ENCODE measurements at places on chromosomes 7 and 10.

DNA sequence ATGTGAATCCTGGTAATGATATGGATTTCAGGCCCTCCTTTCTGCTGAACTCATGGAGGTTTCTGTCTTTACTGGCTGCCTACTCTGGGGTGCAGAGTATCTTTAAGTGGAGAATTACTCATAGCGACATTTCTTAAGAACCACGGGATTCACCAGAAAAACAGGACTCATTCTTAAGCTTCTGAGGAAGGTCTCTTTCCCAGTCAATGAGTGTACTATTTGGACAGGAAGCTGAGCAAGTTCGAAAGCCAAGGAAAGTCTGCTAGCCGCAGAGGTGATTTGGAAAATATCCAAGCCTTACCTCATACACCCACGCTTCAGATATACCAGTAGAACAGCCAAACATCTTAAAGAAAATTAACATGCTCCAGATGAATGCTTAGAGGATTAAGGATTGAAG is 377.6 kb upstream of the MYO3A start:
- no peak for DNase-seq

DNA sequence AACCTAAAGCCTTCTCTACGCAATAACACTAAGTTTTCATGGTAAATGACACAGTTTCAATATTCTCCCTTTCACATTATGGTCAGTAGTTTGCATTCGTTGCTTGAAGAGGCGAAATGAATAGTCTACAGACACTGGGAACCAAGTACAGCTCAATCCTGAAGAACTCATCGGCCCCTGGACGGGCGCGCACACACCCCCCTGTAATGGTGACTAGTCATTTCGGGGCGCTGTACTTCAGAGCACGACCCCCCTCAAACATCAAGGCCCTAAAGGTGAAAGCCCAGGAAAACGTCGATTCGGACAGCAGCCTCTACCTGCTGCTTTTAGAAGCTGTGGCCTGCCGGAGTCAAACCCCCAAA is 1.0 kb downstream of the NT5C2 start:
- DNase-seq, result no peak

GRCh38 chr10:124742413-124743190 is 1.6 kb downstream of the FAM53B start:
- DNase-seq, result no peak

- DNase-seq, result no peak
Measured at GRCh38 chr7:36690041-36690440, 34.3 kb downstream of the AOAH start.

DNA sequence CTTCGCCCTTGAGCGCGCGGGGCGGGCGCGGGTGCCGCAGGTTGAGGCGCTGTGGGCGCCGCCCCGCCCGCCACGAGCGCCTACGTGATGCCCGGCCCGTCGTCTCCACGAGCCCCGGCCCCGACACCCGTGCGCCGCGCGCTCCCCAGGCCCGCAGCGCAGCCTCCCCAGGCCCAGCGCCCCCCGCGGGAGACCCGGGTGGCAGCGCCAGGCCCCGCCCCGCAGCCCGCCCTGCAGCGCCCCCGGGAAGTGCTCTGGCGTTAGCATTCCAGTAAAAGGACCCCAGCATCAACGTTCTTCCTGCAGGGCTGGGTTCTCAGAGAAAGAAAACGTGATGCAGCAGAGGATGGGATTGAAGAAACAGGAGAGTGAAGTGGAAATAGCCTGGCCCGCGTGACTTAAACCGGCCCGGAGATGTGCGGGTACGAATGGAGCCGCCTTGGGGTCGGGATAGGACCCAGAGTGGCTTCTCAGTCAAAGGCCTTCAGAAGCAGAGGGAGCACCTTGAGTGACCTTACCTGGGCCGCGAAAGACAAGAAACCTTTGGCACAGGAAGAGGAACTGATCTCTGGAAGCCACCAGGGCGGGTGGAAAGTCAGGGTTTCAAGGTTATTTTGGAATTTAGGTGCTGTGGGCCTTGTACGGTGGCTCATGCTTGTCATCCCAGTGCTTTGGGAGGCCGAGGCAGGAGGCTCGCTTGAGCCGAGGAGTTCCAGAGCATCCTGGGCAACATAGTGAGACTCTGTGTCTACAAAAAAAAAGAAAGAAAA is 1.8 kb downstream of the PFKP start:
- no peak for DNase-seq

DNA sequence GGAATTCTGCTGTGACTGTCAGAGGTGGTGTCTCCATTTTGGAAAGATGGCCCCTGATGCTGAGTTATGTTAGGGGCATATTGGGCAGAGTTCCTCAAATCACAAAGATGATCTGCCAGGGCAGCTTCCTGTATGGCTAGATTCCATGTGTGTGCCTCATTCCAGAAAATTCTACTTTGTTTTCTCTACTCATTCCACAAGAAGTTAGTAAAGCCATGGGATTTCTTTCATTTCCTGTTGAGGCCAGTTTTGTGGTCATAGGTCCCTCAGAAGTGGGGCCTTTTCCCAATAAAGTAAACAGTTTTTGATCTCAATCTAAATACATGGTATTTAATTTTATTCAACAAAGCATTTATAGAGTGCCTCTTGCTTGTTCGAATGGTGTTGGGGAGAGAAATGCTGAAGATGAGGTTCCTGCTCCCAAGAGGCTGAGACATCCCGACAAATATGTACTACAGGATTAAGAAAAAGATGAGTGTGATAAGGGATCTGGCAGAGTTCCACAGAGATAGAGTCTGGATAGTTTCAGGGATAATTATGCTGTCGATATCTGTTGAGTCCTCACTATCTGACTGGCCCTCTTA is 33.0 kb downstream of the MINDY4 start:
- DNase-seq, result no peak

DNA sequence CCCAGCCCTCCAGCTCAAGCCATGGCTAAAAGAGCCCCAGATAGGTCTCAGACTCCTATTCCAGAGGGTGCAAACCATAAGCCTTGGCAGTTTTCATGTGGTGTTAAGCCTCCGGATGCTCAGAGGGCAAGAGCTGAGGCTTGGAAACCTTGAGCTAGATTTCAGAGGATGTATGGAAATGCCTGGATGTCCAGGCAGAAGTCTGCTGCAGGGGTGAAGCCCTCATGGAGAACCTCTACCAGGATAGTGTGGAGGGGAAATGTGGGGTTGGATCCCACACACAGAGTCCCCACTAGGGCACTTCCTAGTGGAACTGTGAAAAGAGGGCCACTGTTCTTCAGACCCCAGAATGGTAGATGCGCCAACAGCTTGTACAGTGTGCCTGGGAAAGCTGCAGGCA is 13.2 kb upstream of the HPSE2 start:
- DNase-seq, result no peak

GRCh38 chr10:88499569-88500470 is 83.3 kb downstream of the RNLS start:
- DNase-seq, result no peak

- no peak for DNase-seq
Measured at GRCh38 chr7:2611922-2612321, 19.9 kb upstream of the TTYH3 start.

- no peak for DNase-seq
Measured at GRCh38 chr10:36097696-36098095, 455.6 kb upstream of the FZD8 start.

GRCh38 chr7:91239772-91240171 is 24.5 kb upstream of the FZD1 start:
- DNase-seq, result no peak

DNA sequence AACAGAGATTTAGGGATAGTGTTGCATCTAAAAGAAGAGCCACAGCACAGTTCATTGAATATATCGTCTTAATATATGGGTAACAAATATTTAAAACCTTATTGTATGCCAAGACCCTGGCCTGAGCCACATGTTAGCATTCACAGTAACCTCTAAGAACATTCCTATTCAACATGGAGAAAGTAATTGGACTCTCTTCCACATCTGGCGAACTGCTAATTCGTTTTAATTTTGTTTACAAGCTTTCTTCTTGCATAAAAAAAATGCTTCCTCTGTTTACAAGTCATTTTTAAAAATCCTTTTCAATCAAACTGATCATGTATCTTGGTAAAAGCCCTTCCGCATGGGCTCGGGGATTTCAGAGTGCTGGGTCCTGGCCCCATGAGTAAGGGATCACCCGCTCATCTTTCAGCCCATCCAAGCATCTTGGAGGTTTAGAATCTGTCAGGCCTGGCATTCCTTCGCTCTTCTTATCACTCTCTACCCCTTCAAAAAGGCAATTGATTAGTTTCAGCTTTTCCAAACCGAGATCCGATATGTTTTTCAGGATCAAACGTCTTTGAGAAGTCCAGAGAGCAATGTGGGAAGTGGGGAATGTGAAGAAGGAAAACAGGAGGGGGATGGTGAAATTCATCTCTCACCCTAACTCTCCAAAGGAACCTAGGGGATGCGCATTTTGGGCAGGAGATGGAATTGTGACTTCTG is 7.3 kb downstream of the TWIST1 start:
- DNase-seq, result no peak

DNA sequence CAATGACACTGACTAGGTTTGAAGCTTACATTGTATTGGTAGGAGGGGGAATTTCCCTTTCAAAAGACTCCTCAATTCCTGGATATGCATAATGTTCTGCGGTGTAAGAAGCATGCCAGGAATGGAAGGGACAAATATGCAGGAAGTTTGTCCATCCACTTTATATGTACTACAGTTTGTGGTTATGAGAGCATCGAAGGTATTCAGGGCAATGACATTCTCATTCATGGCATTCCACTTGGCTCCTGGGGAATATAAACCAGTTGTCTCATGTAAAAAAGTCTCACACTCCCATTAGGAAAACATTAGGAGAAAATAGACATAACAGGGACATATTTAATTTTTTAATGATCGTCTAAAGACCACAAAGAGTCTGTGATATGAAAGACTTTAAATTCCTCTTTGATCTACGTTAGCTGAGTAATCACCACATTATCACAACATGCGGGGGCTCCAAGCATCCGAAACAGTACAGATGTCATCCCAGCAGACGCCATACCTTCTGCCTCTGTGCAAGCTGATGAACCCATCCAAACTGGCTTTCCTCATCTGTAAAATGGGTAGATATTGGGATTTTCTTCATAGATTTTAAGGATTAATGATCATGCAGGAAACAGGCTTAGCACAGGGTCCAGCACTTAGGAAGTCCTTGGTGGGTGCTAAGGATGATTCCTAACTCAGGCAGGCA is 675.3 kb downstream of the INHBA start:
- no peak for DNase-seq

GRCh38 chr7:94748376-94748775 is 92.4 kb upstream of the SGCE start:
- DNase-seq, result no peak

- DNase-seq, result no peak
Measured at GRCh38 chr7:85287106-85287825, 100.4 kb upstream of the SEMA3D start.

- DNase-seq, result no peak
Measured at GRCh38 chr10:9868499-9868898, 1149.2 kb upstream of the CELF2 start.

DNA sequence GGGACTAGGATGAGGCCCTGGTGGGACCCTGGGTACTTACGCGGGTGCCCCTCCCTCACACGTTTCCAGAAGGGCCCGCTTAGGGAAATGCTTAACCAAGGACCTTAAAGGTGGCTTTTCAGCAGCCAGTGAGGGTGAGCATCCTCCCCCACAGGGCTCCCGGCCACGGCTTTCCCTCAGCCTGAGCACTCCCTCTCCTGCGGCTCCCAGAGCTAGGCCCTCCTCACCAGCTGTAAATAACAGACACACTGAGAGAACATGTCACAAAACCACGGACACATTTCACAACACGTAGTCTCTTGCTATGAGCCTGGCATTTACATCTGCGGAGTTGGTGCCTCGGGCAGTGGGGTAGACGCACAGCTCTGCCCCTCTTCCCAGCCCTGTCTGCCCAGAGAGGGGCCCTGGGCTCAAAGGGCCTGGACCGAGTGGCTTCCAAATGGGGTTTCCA is 25.2 kb downstream of the GRID1 start:
- no peak for DNase-seq

DNA sequence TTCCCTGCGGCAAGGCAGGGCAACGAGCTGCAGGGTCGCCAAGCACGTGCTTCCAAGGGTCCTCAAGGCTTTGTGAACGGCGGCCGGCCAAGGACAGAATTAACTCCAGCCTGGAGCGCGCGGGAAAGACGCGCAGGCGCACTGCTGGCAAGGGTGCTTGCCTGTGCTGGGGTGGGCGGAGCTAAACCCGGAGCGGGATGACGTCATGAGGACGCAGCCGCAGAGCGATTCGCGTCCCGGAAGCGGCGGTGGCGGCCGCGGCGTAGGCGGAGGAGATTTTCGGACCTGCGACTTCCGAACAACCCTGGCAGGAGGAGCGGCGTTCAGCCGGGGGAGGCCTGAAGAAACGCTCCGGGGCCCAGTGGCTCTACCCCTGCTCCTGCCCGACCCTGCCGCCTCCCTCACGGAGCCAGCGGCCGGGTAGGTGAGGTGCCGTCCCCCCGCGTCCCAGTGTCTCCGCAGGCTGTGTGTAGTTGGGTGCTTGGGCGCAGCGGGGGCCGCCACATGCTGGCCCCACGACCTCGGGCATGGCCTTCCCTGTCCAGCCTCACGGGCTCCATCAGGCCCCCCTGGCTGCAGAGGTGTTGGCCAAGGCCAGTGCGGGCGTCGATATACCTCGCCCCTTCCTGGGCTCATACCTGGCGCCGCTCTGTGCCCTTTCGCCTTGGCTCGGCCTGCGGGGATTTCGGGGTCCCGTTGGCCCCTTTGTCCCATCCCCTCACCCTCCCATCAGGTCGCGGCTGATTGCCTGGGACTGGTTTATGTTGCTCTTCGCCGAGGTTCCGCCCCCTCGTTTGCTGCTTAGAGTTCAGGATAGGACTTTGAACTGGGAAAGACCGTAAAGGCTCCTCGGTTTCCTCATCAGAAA is at the start of gene ZFYVE27:
ZFYVE27 (plus strand) TSS at position 227 of the 868 bp plus-strand sequence. CDS start 1,350 bp downstream, outside the sequence.
- DNase-seq, result peak; percentile 94

GRCh38 chr10:68665841-68666240 is 55.2 kb upstream of the CCAR1 start:
- DNase-seq, result no peak

- no peak for DNase-seq
Measured at GRCh38 chr7:43325595-43325994, 213.1 kb downstream of the HECW1 start.

DNA sequence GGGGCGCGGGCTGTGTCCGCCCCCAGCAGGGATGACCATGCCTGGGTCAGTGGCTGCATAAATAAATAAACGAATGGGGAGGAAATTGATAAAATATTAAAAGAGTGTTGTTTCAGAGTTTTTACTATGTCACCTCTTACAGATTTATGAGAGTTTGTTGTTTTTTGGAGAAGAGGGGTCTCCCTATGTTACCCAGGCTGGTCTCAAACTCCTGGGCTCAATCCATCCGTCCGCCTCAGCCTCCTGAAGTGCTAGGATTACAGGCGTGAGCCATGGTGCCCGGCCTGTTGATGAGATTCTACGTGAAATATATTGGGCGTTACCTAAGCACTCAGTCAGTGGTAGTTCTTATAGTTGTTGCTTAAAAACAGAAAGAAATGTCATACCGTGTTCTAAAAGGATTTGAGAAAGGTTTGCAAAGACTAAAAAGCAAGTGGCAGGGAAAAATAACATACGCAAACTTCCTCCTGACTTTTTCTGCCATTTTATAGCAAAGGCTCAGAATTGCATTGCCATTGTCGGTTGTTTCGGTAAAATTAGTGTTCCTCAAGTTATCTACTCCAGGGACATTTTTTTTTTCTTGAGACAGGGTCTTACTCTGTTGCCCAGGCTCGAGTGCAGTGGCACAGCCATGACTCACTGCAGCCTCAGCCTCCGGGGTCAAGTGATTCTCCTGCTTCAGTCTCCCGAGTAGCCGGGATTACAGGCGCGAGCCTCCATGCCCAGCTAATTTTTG is 39.5 kb upstream of the FOXK1 start:
- DNase-seq, result no peak

GRCh38 chr10:27696466-27696865 is 49.2 kb downstream of the MKX start:
- DNase-seq, result no peak

Data from prostate gland (tissue), 2 donors.